Caudate nucleus (tissue), 63 donors: ENCODE measurements at places on chromosomes 4 and X.

DNA sequence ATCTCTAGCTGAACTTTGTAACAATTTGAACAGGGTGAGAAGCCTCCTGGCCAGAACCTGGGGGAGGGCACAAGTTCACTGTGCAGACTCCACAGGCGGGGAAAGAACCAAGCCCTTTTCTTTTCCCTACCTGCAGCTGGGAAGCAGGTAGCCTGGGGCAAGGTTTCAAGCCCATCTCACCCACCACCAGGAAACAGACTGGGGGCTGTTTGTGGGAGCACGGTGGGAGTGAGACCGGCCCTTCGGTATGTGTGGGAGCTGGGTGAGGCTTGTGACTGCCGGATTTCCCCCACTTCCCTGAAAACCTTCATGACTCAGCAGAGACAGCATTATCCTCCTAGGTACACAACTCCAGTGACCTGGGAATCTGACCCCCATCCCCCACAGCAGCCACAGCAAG is 211.7 kb downstream of the ZNF674 start:
- DNase-seq: no peak

DNA sequence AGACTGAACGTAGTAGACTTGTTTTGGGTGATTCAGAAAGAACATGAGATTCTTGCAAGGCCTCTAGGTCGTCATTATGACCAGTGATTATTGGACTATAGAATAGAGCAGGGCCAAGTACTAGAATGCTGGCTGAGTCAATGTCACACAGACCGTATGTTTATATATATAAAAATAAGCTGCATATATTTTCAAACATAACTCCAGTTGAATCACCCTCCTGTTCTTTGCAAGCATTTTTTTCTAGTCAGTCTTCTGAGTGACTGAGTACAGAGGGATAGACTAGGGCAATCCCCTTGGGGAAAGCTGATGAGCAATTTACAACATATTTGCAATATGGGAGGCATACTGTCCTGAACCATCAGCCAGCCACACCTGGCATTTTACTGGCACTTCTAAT is 48.4 kb upstream of the PRPS1 start:
- DNase-seq: no peak

DNA sequence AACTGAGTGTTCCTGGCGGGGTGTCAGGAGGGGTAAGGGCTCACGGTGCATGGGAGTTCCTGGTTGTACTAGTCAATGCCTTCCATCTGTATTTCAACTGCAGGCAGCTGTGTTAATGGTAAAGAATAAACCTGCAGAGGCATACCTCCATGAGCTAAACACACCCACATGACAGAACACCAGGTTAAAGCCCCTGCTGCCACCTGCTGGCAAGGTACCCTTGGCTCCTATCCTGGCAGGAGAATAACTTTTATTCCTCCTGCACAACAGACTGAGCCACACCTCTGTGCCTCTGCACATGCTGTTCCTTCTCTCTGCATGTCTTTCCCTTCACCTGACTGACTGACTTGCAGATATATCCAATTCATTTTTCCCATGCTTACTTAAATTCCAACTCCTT is 11.1 kb downstream of the ITIH6 start:
- no peak for DNase-seq

DNA sequence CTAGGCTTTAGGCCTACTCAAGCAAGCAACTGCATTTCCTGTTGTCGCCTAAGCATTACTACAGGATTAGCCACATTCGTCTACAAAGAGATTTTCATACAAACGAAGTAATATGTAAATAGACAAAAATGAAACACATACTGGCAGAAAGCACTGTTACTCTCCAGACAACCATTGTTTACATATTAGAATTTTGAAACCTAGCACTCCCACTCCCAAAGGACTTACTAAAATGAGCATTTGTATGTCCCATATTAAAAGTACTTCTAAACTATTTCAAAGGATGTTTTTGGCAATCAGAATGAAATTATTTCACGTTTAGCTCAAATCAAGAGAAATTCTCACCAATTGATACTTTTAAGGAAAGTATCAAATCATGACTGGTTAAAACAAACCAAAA is 570.8 kb downstream of the PRR32 start:
- DNase-seq: no peak

GRCh38 chr4:2860391-2861348 is 17.0 kb downstream of the ADD1 start:
- no peak for DNase-seq

DNA sequence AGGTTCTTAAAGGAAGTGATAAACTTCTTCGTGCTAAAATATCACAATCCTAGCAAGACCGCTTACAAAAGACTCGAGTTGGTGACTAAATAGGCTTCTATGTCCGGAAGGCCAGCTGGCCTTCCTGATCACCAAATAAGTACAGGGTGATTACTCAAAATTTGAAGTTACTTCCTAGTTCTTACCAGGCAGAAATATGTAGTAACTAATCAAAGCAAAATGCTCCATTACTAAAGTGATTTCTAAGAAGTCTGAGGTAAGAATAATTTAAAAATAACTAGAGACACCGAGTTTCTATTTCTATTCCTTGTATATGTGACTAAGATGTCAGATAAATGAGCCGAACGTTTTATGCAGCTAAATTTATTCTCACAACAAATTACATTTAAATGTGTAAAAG is 62.2 kb downstream of the NSUN7 start:
- DNase-seq: no peak

- no peak for DNase-seq
Measured at GRCh38 chr4:68324519-68325262, 25.2 kb downstream of the YTHDC1 start.

DNA sequence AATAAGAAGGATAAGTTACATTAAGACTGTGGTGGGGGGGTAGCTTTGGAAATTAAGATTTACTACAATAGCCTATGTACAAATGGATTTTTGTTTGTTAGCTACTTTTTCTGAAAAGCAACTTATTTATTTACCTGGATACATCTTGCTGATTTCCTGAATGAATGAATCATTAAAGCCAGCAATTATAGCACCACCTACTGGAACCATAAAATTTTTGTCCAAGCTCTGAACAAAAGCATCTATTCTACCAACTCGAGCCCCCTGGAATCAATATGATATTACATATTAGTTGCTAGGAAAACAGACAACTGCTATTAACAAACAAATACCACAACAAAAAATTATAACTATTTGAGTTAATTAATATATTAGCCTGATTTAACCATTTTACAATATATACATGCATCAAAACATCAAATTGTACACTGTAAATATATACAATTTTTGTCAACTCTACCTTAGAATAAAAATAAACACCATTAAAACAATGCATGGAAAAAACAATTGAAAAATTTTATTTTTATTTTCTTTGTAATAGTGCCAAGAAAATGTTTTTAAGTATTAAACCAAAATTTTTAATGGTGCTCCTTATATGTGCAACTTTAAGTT is 15.3 kb downstream of the SEPSECS start:
- no peak for DNase-seq

DNA sequence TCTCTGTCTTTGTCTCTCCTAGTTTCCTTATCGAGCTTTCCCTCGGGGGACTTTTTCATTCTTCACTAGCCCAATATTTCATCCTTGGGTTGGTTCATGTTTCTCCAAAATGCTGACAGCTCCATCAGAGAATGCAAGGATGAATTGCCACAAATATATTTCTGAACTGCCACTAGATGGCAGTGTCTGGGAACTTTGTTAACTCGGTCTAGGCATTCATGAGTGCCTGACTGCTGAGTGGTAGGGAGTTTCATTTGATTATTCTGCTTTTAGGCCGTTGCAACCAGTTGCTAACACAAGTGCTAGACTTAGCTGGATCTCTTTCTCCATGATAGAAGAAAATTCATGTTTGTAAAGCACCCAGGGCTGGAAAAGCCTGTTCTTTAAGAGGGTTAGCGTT is 73.5 kb upstream of the RAP2C start:
- no peak for DNase-seq

DNA sequence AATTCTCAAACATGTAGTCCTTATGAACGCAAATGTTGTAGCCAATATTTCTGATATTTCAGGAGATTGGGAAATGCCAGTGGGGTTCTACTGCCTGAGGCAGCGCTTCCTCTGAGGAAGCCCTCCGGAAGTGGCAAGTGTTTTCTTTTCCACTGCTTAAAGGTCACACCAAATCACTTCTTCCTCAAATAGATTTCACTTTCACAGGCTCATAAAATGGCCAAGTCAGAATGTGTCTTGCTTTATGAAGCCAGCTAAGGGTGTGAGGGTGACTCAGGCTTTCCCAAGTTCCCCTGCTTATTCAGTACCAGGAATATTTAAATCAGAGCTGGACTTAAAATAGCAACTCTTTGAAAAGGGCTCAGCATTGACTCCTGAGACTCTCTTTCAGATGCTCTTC is 514.2 kb upstream of the DIPK2B start:
- peak; percentile 0 for DNase-seq

- no peak for DNase-seq
Measured at GRCh38 chr4:87339440-87339839, 16.8 kb upstream of the HSD17B13 start.

GRCh38 chrX:2647627-2648026 is 43.5 kb upstream of the CD99 start:
- DNase-seq: no peak

GRCh38 chr4:148926276-148927260 is 484.4 kb upstream of the NR3C2 start:
- no peak for DNase-seq

- peak; percentile 75 for DNase-seq
Measured at GRCh38 chrX:49155900-49156837, 6.4 kb upstream of the MAGIX start.

- DNase-seq: no peak
Measured at GRCh38 chrX:101163166-101163565, 56.4 kb upstream of the DRP2 start.

DNA sequence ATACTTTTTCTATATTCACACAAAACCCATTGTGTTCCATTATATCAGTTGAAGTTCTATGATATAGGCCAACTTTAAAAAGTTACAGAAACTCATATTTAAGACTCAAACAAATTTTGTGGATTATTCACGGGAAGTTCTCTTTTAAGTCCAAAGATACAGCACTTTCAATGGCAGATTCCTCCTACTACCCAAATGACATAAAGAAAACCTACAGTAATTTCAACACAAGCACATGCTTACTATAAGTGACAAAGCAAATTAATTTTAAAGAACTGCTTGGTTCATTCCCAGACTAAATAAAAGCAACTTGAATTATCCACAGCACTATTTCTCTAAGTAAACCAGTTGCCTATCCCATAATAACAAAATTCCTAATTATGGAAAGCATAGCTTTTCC is 4.1 kb downstream of the PPA2 start:
- no peak for DNase-seq

DNA sequence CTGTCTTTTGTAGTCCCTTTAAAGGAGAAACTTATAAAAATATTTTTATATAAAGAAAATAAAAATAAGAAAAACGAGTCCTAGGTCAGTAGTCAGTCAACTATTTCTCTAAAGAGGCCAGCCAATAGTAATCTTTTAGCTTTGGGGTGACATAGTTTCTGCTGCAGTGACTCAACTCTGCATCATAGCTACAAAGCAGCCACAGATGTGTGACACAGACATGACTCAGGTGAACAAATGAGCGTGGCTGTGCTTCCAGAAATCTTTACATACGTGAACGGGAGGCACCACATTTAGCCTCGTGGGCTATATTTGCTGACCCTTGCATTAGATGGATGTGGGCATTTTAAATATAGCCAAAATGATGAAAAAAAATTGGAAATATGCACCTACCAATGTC is 1862.5 kb upstream of the TENM3 start:
- DNase-seq: no peak

- no peak for DNase-seq
Measured at GRCh38 chr4:6229095-6229494, 28.7 kb upstream of the JAKMIP1 start.

- DNase-seq: no peak
Measured at GRCh38 chr4:186118582-186118981, 14.1 kb downstream of the FAM149A start.

DNA sequence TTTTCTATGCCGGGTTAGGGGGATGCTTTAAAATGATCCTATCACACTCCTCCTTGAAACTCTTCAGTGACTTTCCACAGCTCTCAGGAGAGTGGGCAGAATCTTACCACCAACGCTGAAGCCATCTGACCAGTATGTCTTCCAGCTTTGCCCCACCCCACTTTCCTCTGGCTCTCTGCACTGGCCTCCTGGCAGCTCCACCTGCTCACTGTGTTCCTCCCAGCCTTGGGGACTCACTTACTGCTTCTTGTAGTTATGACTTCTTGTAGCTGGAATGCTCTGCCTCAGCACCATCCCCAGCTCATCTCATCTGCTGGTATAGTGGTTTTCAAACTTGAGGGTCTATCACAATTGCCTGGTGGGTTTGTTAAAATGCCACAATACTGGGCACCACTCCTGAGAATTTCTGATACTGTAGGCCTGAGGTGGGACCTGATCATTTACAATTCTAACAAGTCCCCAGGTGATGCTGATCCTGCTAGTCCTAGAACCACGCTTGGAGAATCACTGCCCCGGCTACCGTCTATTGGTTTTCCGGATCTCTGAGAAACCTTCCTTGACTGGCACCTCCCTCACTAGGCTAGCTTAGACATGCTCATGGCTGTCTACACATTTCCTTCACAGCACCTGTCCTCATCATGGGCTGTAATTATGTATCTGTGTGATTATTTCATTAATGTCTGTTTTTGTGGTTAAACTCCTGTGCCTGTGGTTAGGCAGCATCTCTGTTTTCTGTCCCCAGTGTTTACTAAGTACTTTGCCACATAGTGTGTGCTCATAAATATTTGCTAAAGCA is 152.2 kb downstream of the MGST2 start:
- DNase-seq: no peak

GRCh38 chrX:70979136-70979762 is 48.4 kb upstream of the SLC7A3 start:
- DNase-seq: no peak

GRCh38 chrX:131869182-131869581 is 153.9 kb upstream of the STK26 start:
- no peak for DNase-seq

DNA sequence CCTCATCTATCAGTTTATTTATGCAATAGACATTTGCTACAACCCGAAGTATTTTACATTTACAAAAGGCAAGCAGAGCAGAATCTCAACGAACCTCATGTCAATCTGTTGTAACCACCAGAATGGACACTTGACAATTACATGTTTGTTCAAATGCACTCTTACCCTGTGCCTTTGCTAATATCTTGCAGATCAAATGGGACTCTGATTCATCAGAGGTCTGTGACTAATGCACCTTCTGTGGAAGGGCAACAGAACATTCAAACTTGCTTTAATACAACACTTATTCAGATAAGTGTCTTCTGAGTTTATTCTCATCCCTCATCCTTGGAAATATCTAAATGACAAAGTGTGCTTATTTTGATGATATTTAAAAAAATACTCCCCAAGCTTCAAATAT is 644.7 kb upstream of the PCDH10 start:
- no peak for DNase-seq

- DNase-seq: no peak
Measured at GRCh38 chr4:660401-660800, 13.7 kb downstream of the ATP5ME start.

DNA sequence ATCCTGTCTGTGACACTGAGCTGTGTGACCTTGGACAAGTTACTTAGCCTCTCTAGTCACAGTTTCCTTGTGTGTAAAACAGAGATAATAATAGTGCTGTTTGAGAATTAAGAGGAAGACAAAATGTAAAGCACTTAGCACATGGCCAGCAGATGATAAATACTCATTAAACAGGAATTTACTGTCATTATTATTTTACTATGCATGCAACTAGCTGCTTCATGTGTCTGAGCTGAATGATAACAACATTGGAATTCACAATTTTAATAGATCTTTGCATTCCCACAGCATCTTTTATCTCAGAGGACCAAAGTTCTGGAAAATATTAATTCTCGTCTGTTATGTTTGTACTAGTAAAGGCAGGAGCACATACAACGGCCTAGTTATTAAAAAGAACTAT is 79.2 kb upstream of the TET2 start:
- no peak for DNase-seq
